ENCODE measurements at places on chromosomes 6 and 20. TPM values are rescaled to one million over a fixed set of nuclear protein-coding genes. Genes with fewer than 3 reads are reported as not detected.

The NDRG3 gene
- total RNA-seq, result 21.1 TPM

DNA sequence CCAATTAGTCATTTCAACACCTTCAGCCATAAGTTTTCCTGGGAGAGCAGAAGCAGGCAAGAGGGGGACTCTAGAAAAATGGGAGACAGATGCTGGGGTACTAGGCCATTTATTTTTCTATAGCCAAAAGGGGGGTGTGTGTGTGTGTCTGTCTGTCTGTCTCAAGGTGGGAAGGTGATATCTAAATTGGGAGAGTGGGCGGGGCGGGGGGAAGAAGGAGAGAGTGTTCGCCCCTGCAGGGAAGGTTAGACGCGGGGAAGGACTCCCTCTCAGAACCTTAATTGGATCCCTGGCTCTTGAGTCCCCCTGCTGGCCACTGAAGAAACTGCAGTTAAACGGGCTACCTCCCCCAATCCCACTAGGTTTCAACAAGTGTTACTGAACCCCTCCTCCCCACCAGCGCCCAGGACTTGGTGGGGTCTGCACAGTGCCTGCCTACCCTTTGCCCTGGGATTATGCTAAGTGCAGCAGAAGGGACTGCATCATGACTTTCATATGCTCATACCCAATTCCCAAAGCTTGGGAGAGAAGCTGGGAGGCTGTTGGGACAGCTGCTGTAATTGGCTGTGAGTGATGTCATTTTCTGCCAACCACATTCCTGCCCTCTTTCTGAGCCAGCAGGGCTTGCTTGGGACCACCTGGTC, 45.8 kb downstream of the FOXP4 start:
- H3K27ac ChIP-seq, result no peak overlapping the region
- no peak for DNase-seq
- H3K4me3 ChIP-seq, result no peak overlapping the region

- no peak overlapping the region for H3K27ac ChIP-seq
- H3K4me3 ChIP-seq, result no peak overlapping the region
- no peak for DNase-seq
Measured at GRCh38 chr6:14273191-14273590, 155.6 kb downstream of the CD83 start.

The CLDN20 gene
- not detected for total RNA-seq

DNA sequence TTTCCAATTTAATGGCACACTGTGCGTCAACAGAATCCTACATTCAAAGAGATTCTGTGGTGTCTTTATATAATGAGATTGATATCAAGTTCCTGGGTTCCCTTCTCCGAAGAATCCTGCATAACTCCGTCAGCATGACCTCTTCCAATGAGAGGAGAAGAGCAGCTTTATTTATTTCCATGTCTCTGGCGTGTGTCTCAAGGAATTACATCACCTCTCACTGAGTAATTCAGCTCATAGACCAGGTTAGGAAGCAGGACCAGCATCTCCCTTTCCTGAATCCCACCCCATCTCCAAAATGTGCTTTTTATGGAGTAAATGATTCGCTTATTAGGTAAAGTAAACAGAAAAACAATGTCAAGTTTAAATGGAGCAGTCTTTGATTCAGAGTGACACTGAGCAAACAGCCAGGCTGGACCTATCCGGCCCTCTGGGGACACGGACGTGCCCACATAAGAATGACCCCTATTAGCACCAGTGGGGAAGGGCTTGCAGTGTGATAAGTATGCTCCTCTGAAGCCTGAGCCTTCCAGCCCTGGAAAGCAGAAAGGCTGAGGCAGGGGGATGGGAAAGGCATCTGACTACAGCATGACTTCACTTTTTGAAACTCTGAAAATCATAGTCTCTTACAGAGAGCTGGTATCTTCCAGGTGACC, 165.2 kb downstream of the CLIC5 start:
- peaks cover 10% of the 10 kb centered on the region for H3K4me1 ChIP-seq
- H3K27me3 ChIP-seq, result no peaks in the 10 kb centered on the region
- H3K4me3 ChIP-seq, result no peak overlapping the region
- DNase-seq, result no peak
- no peak overlapping the region for H3K27ac ChIP-seq

The GPX5 gene
- total RNA-seq, result not detected

GRCh38 chr20:51710361-51710894, 57.8 kb downstream of the ATP9A start:
- no peak for DNase-seq
- H3K4me1 ChIP-seq, result no peaks in the 10 kb centered on the region
- H3K27me3 ChIP-seq, result no peaks in the 10 kb centered on the region
- no peak overlapping the region for H3K4me3 ChIP-seq

GRCh38 chr6:163152701-163153100, 261.8 kb upstream of the QKI start:
- H3K36me3 ChIP-seq, result no peaks in the 10 kb centered on the region
- H3K27ac ChIP-seq, result no peak overlapping the region
- DNase-seq, result no peak
- H3K4me3 ChIP-seq, result no peak overlapping the region
- H3K27me3 ChIP-seq, result no peaks in the 10 kb centered on the region
- no peaks in the 10 kb centered on the region for H3K4me1 ChIP-seq

- no peak overlapping the region for H3K4me3 ChIP-seq
- H3K36me3 ChIP-seq, result no peaks in the 10 kb centered on the region
- H3K27me3 ChIP-seq, result no peaks in the 10 kb centered on the region
- peaks cover 15% of the 10 kb centered on the region for H3K4me1 ChIP-seq
- no peak overlapping the region for H3K27ac ChIP-seq
Measured at GRCh38 chr6:149064660-149065015, 252.9 kb upstream of the TAB2 start.

- H3K36me3 ChIP-seq, result no peaks in the 10 kb centered on the region
- peak overlapping the region; percentile 55 for H3K27ac ChIP-seq
- DNase-seq, result no peak
- H3K27me3 ChIP-seq, result no peaks in the 10 kb centered on the region
- no peak overlapping the region for H3K4me3 ChIP-seq
- peaks cover 8% of the 10 kb centered on the region for H3K4me1 ChIP-seq
Measured at GRCh38 chr20:42483730-42484303, 705.9 kb downstream of the PTPRT start.

GRCh38 chr6:13272131-13273046, 55.9 kb downstream of the TBC1D7 start:
- no peaks in the 10 kb centered on the region for H3K36me3 ChIP-seq
- DNase-seq, result no peak
- H3K4me3 ChIP-seq, result no peak overlapping the region
- peaks cover 15% of the 10 kb centered on the region for H3K4me1 ChIP-seq

- H3K27me3 ChIP-seq, result no peaks in the 10 kb centered on the region
- H3K4me3 ChIP-seq, result no peak overlapping the region
- H3K27ac ChIP-seq, result no peak overlapping the region
- H3K36me3 ChIP-seq, result no peaks in the 10 kb centered on the region
- H3K4me1 ChIP-seq, result peaks cover 37% of the 10 kb centered on the region
- no peak for DNase-seq
Measured at GRCh38 chr20:32518593-32519380, 66.3 kb downstream of the NOL4L start.

The RCAN2 gene
- 20.9 TPM for total RNA-seq

GRCh38 chr20:19012676-19013075, 199.1 kb downstream of the SCP2D1 start:
- peak overlapping the region; percentile 56 for H3K27ac ChIP-seq
- H3K4me3 ChIP-seq, result no peak overlapping the region
- no peaks in the 10 kb centered on the region for H3K27me3 ChIP-seq

- H3K4me3 ChIP-seq, result no peak overlapping the region
- H3K4me1 ChIP-seq, result no peaks in the 10 kb centered on the region
- H3K36me3 ChIP-seq, result no peaks in the 10 kb centered on the region
Measured at GRCh38 chr6:75217193-75217592, 11.3 kb upstream of the COL12A1 start.

DNA sequence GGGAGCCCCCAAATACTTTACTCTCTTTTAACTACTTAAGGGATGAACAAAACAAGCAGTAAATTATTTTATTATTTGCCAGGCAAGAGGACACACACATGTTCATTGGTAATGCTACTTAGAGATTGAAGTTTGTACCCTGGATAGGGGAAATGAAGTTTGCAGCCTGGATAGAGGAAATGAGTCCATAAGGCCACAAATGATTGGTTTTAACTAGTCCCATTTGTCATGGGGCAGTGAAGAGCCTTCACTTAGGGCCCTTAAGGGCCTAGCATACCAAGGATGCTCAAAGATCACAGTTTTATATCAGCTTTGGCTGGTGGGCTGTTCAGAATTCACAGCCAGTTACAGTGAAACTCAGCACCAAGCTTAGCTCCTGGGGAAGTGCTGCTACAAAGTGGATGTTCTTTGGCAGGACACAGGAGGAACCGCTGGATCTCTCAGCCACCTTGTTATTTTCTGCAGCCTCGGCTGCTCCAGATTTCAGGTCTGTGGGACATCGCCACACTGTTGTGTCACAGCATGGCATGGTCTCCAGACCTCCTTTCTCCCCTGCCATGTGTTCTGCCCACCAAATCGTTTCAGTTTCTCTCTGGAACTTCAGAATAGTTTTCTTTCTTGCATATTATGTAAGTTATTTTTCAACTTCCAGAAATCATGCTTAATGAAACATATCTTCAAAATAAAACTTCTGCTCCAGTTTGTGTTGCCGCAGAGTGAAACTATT, 41.8 kb downstream of the NCOA7 start:
- peaks cover 33% of the 10 kb centered on the region for H3K4me1 ChIP-seq
- H3K4me3 ChIP-seq, result no peak overlapping the region
- H3K36me3 ChIP-seq, result no peaks in the 10 kb centered on the region
- no peaks in the 10 kb centered on the region for H3K27me3 ChIP-seq

DNA sequence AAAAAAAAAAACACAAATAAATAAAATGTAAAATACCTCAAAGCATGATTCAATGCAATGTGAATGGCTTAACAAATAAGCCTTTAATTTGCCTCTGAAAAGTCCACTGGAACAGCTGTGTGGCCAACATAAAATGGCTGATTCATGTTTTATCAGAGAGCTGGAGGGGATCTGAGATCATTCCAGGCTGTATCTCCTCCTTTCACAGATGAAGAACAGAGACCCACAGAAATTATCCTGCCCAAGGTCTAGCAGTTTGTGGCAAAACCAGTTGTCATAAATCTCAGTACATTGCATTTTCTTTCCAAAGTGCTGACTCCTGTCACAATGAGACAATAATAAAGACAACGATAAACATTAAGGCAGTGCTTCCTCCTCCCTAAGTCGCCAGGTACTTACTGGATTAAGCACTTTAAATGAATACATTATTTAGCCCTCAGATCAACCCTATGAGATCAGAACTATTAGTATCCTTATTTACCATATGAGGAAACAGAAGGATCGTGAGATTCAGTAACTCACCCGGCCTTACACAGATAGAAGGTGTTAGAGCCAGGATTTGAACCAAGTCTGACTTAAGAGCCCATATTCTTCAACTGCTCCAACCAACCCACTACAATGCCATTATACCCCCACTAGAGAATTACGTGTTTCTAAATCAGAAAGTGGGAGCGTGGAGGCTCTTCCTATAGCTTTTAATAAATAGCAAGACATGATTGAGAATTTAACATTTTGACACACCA, 118.3 kb downstream of the KIF13A start:
- no peaks in the 10 kb centered on the region for H3K36me3 ChIP-seq
- DNase-seq, result no peak
- peak overlapping the region; percentile 7 for H3K4me3 ChIP-seq
- no peaks in the 10 kb centered on the region for H3K27me3 ChIP-seq

The MGME1 gene
- 8.6 TPM for total RNA-seq

- no peaks in the 10 kb centered on the region for H3K27me3 ChIP-seq
- no peaks in the 10 kb centered on the region for H3K36me3 ChIP-seq
- no peak for DNase-seq
- no peaks in the 10 kb centered on the region for H3K4me1 ChIP-seq
Measured at GRCh38 chr6:141463237-141463977, 669.3 kb upstream of the GJE1 start.

DNA sequence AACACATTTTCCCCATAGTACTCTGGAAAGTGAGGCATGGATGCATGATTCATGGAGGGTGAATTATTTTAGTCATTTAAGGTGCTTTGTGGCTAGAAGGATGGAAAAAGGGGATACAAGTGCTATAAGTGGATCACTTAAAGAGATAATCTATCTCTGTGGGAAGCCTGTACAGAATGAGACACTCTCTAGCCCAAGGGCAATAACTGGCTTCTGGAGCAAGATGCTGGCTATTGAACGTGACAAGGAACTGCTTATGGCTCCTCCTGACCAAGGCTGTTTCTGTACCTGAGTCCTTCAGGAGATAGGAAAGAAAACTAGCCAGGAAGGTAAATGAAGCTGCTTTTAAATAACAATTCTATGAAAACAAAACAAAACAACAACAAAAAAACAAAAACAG, 590.7 kb downstream of the EYS start:
- no peaks in the 10 kb centered on the region for H3K27me3 ChIP-seq
- H3K4me3 ChIP-seq, result no peak overlapping the region
- H3K27ac ChIP-seq, result no peak overlapping the region
- no peaks in the 10 kb centered on the region for H3K4me1 ChIP-seq
- no peak for DNase-seq
- H3K36me3 ChIP-seq, result no peaks in the 10 kb centered on the region

The RNGTT gene
- 18.2 TPM for total RNA-seq

DNA sequence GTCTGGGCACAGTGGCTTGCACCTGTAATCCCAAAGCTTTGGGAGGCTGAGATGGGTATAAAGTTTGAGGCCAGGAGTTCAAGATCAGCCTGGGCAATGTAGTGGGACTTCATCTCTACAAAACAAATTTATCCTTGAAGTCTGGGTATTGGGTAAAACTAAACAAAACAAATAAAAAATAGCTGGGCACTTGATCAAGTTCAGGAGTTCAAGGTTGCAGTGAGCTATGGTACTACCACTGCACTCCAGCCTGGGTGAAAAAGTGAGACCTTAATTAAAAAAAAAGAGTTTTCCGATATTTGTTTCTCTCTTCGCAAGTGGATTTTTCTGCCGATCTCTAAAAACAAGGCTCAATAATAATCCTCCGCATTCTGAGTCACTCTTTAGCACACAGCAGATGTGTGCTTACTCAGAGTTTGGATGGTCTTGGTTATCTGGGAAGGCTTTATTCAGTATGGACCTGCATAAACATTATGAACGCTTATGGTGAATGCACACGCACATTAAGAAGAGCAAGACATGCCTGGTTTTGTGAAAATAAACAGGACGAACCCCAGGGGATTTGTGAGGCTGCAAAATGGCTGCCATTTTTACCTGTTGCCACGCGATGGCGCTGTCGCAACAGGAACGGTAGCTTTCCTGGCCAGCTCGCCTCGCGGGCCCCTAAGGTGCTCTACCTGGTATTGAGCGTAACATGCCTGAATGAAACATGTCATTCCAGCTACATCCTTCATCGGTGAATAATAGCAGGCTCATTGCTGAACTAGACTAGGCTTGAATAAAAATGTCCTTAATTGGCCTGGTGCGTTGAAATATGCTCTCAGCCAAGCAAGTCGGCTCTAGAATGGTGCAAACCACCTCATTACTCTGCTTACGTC, 6.0 kb downstream of the OPN5 start:
- no peaks in the 10 kb centered on the region for H3K4me1 ChIP-seq
- H3K27me3 ChIP-seq, result no peaks in the 10 kb centered on the region
- no peak overlapping the region for H3K27ac ChIP-seq
- no peak for DNase-seq
